ENCODE measurements at places on chromosomes 16 and 17. TPM values are rescaled to one million over a fixed set of nuclear protein-coding genes. Genes with fewer than 3 reads are reported as not detected.

Gene MPP2
- total RNA-seq: 1.9 TPM

Gene STX1B
- 1.6 TPM for total RNA-seq

Gene ASPA
- total RNA-seq: not detected

Gene PRSS36
- 0.70 TPM for total RNA-seq

Measured in A549 treated with CORT108297 at 1 μM for 4 hours (cell line).